ENCODE measurements at places on chromosomes 2 and 18.

GRCh38 chr2:95346231-95346737 is 49.1 kb downstream of the KCNIP3 start:
- no peak for DNase-seq

DNA sequence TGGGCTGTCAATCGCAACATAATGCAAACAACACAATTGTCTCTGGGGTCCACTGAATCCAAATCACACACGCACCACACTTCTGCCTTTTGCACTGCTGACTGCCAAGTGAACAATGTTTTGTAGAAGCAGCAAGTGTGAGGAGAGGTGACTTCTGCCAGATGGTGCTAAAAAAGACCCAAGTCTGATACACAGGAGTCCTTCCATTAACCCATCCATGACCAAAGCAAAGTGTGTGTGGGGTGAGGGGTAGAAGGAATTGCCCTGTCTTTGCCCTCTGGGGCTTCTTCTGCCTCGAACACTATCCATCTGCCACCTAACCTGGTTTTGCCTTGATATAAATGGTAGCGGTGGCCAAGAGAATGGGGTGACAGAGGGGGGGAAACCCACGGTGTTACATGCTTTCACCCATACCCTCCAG is 50.0 kb downstream of the C2orf42 start:
- no peak for DNase-seq

DNA sequence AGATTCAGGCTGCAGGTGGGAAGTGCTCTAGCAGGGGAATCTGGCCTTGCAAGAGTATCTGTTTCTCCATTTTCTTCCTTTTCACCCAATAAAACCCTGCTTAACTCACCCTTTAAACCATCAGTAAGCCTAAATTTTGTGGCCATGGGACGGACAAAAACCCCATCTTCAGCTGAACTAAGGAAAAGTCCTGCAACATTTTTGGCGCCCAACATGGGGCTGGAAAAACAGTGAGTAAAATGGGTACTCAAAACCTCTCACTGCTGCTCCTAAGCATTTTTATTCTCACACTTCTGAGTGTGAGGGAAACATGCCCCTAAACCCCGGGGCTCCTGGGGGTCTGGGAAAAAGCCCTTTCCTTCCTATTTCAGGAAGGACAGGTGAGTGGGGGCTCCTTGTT is 414.3 kb downstream of the ZNF804A start:
- DNase-seq = peak; percentile 5

DNA sequence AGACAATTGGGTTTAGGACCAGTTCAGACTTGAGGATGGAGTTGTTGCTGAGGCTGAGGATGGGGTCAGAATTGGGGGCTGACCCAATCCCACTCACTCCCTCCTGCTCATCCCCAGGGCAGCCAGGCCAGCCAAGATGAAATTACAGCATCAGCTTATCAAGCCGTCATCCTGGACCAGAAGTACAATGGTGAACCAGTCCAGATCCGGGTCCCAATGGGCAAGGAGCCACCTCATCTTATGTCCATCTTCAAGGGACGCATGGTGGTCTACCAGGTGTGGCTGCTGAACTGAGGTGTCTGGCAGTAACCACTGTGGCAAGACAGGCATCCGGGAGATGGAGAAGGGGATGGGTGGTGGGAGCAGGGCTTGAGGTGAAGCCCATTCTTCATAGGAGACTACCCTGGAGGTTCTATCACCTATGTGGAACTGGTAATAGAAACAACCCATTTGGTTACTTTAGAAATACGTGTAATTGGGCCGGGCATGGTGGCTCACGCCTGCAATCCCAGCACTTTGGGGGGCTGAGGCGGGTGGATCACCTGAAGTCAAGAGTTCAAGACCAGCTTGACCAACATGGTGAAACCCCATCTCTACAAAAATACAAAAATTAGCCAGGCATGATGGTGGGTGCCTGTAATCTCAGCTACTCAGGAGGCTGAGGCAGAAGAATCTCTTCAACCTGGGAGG is 13.9 kb downstream of the VIL1 start:
- DNase-seq = no peak

DNA sequence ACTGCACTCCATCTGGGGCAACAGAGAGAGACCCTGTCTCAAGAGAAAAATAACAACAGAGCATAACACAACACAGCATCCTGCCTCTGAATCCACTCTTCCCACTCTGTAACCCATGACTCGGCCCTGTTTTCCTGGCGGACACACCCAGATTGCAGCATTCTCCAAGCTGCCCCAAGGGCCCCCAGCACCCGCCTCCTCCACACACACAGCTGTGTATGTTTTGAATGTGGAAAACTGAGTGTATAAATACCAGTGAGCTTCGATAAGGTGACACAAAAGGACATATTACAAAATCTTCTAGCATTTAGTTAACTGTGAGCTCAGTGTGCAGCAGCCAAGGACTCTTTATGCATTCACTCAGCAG is 13.0 kb downstream of the IMPA2 start:
- no peak for DNase-seq

- no peak for DNase-seq
These were observed 24.8 kb downstream of the FBLN7 start for GRCh38 chr2:112162956-112163355.
